ENCODE measurements at places on chromosomes 3 and 15.

DNA sequence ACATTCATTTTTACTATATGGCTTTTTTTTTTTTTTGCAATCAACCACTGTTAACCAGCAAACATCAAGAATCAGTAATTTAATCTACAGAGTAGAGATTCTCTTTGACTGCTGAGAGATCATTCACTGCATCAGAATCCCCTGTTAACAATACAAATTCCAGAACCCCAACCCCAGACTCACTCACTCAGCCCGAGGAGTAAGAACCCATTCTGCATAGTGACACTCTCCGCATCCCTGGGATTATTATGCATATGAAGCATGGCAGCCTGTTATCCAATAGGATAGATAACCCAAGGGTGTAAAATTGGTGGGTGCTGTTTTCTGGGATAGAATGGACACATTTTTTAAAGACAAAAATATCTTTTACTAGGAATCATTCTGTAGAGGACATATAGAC, 76.3 kb upstream of the CCDC39 start:
- DNase-seq = no peak

- DNase-seq = no peak
Measured at GRCh38 chr3:69986419-69986818, 13.1 kb upstream of the SAMMSON start.

- DNase-seq = no peak
Measured at GRCh38 chr3:4387210-4388204, 79.6 kb downstream of the SUMF1 start.

DNA sequence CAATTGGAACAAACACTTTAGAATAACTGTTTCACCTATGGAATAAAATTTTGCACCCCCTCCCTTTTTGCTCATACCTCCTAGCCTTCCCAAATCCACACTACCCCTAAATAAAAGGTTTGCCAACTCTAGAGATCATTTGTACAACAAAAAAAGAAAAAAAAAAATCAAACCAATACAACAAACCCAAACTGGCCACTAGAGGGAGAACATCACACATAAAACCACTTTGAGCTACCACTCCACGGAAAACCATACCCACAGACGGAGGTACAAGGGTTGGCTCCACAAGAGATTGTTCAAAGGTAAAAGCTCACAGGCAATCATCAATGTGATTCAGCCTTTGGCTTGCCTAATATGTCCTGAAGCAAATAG, 47.6 kb downstream of the SETMAR start:
- DNase-seq = peak; percentile 94

- DNase-seq = no peak
Measured at GRCh38 chr15:83991163-83991562, 244.4 kb upstream of the GOLGA6L4 start.

GRCh38 chr15:98920091-98920880, 87.3 kb downstream of the PGPEP1L start:
- peak; percentile 51 for DNase-seq

DNA sequence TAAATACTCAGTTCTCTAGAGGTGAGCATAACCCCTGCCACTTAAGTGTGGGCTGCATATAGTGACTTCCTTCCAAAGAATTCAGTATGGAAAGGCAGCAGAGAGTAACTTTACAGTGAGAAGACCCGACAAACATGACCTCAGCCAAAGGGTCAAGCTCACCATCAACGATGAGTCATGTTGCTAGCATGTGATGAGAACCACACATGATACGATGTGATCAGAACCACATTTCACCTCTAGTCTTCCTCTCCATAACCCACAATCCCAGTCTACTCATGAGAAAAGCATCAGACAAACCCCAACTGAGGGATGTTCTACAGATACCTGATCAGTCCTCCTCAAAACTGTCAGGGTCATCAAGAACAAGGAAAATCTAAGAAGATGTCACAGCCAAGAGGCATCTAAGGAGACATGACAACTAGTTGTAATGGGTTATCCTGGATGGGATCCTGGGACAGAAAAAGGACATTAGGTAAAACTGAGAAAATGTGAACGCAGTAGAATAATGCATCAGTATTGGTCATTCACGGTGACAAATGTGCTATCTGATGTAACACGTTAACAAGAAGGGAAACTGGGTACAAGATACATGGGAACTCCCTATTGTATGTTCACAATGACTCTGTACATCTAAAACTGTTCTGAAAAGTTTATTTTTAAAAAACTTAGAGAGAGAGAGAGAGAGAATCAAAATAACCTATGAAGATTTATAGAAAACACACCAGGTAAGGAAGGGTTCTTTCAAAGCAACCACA, 28.3 kb downstream of the SEC61A1 start:
- peak; percentile 46 for DNase-seq

GRCh38 chr3:168864107-168865021, 768.6 kb upstream of the GOLIM4 start:
- DNase-seq = no peak

GRCh38 chr3:13839253-13839652, 40.6 kb downstream of the WNT7A start:
- DNase-seq = no peak

DNA sequence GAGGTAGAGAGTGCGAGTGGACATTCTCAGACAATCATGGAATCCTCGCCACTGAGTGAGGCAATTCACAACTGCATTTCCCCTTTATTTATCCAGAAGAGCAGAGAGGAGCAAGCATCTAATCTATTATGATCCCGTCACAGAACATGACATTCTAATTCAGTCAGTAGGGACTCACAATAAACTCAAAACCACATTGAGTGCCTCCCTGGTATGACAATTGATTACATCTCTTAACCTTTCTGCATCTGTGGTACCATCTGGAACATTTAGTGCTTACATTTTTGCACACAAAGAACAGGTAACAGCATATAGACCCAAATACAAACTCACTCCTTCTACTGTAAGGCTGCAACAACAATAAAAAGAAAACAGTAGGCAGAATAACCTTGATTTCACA, 517.2 kb downstream of the GBE1 start:
- DNase-seq = no peak

DNA sequence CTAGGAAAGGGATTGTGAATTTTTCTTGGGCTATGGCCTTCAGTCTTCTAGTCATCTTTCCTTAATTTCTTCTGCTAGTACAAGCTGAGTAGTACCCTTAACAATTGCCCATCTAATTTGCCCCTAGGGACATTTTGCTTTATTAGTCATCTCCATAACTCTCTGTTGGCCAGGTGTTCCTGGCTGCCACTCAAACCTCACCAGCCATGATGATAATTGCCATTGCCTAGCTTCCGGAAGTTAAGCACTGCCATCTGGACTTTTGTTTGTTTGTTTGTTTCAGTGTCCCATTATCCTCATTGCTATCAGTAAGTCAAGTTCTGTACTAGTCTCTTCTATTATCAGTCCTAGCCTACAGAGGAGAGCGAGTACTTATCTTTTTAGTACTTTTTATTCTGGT, 36.6 kb upstream of the UBL7 start:
- DNase-seq = no peak

- DNase-seq = no peak
Measured at GRCh38 chr3:131789188-131789587, 245.6 kb downstream of the CPNE4 start.

DNA sequence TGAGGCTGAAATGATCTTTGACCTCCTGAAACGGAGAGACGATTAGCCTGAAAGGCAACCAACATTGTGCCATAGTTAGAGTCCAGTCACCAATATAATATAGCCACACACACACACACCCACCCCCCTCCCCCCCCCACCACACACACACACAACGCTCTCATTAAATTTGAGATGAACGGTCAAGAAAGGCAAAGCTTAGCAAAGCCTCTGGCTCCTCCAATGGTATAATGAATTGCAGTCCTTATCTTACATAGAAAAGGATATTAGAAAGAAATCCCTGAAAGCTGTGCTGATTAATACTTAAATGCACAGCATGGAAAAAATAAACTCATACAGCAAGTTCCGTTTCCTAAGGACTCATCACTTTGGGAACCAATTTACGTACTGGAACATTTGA, 876 bp upstream of the ZNF385D start:
- DNase-seq = no peak

DNA sequence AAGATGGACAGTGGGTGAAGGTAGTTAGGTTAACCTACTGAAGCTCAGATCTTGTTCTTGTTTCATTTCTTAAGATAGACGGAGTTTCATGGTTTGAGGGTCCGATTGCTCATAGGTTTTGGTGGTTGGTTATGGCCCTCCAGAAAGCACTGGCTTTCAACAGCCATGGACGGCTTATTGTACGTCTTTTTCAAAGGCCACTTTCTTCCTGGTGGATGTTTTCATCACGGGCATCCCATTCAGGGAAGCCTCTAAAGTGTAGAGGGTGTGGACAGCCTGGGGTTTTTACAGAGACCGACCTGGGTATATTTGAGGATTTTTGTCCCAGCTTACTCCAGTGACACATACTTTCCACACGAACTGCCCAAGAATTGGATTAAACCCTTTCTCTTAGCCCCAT, 132.7 kb upstream of the ONECUT1 start:
- no peak for DNase-seq

DNA sequence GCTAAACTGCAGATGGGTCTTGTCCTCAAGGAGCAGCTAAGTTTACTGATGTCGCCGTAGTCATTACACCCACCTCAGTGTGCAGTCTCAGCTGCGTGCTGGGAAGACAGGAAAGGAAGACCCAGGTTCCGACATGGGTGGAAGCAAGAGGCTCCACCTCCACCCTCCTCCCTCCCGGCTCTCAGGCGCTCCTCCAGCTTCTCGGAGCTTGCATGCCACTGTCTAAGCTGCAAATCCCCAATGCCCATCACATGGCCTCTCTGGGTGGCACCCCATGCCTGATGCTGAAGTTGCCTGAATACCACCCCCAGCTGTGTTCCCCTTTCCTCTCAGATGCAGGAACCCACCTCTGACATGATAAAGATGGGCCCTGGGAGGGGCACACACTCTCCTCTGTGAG, 58.5 kb downstream of the MGLL start:
- no peak for DNase-seq

- peak; percentile 34 for DNase-seq
Measured at GRCh38 chr3:66378256-66378655, 122.6 kb downstream of the LRIG1 start.

GRCh38 chr3:178895178-178895789, 176.3 kb downstream of the ZMAT3 start:
- no peak for DNase-seq

GRCh38 chr3:172700256-172700655, 10.6 kb downstream of the NCEH1 start:
- DNase-seq = no peak

- peak; percentile 69 for DNase-seq
Measured at GRCh38 chr3:192467230-192468140, 259.9 kb downstream of the FGF12 start.

DNA sequence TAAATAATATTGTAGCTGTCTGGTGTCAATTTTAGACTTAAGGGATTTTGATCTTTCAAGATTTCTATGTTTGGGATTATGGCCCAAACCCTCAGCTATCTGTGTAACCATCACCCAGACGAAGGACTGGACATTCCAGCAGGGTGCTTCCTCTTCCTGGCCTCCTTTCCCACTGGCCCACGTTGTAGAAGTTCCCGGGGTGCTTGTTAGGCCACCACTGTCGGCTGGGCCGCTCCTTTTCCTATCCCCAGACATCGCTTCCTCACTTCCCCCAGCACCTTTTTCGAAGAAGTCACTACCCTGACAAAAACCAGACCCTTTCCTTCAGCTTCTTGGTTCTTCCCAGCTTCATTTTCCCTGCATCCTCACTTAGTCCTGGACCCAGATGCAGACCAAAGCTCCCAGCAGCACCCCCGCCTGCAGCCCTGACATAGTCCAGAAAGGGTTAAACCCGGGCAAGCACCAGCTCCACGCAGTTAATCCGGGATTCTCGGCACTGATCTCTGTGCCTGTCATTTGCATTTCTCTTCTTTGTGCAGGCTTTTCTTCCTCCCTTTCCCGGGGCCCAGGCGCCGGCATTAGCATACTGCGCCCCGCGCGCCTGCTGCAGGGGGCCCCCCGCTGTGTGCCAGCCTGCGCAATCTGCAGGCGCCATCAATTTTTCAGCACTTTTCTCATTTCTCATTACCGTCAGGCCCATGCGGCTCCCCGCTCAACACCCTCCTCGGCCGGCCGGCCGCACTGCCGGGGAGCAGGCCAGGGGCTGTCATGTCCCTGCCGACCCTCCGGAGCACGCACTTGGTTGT, 90.6 kb downstream of the ZNF621 start:
- peak; percentile 7 for DNase-seq

- no peak for DNase-seq
Measured at GRCh38 chr3:188211476-188211875, 57.5 kb downstream of the LPP start.

- no peak for DNase-seq
Measured at GRCh38 chr15:89444241-89445225, 51.9 kb downstream of the RHCG start.

DNA sequence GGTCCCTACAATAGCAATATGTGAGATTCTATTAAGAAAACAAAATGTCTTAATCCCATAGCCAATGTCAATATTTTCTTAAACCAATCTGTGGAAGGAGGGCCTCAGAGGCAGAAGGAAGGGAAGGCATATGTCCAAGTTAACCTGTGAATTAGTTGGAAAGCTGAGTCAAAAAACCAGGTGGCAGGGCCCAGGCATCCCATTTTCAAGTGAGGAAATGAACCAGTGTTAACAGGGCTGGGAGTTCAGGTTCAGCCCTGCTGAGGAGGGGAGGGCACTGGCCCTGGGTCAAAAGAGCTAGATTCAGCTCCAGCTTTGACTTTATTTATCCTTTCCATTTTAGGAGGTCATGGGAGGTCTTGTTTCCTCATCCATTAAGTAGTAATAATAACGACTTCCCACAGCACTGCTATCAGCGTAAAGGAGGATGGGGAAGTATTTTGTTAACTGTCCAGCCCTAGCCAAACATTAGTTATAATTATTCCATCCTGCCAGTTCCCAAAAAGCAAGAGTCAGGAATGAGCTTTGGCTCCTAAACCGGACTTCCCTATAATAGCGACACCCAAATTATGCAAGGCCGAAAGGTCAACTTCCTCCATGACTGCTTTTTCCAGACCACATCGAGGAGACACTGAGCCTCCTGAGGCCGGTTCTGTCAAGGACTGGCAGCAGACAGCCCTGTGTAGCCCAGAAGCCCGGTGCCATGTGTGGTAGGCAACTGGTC, 3.2 kb downstream of the MASP1 start:
- DNase-seq = no peak

DNA sequence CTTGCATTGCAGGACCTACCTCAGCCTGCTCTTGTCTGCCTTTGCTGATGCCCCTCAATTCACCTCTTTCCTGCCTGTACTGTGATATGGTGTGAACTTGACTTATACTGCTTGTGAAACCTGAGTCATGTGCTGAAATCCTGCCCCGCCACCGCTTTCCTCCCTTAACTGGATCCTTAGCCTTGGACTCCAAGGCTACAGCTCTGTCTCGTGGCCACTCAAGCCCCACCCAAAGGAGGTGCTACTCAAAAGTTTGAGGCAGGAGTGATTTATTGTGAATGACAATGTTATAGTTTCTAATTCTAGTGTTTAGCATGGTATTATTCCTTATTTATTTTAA, 56.1 kb downstream of the MYZAP start:
- no peak for DNase-seq

All from hematopoietic multipotent progenitor cell treated with erythropoietin and hydrocortisone succinate and interleukin-3 and kit ligand, for 6 days (in vitro differentiated cells).